ENCODE measurements at places on chromosomes 12 and 14. TPM values are rescaled to one million over a fixed set of nuclear protein-coding genes. Genes with fewer than 3 reads are reported as not detected.

Gene UBE2N
- 50.9 TPM for total RNA-seq

Gene LPAR5
- 1.0 TPM for total RNA-seq

Gene DAO
- 0.90 TPM for total RNA-seq

- H3K4me1 ChIP-seq = no peaks in the 10 kb centered on the region
- no peak overlapping the region for H3K27ac ChIP-seq
- H3K27me3 ChIP-seq = no peaks in the 10 kb centered on the region
- no peaks in the 10 kb centered on the region for H3K36me3 ChIP-seq
These were observed 321.5 kb downstream of the CACNA1C start for GRCh38 chr12:2374092-2374906.

DNA sequence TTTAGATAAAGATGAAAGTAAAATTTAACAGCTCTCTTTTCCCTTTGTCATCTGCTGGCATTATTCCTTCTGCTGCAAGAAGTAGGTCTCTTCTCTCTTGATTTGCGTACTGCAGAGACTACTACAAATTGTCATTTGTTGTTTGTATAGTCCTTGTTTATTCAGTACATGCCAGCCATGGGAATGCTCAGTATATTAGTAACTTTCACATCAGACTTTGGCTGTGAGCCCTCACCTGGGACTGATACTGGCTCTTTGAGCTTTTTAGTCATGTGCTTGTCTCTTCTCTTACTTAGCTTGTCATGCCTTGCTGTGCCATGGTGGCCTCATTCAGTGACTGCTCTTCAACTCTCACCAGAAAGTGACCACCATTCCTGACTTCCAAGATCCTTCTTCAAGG, 169.8 kb downstream of the PRKCH start:
- H3K36me3 ChIP-seq = no peaks in the 10 kb centered on the region
- no peak overlapping the region for H3K4me3 ChIP-seq
- peaks cover 18% of the 10 kb centered on the region for H3K4me1 ChIP-seq
- peak; percentile 24 for DNase-seq

- H3K4me1 ChIP-seq = no peaks in the 10 kb centered on the region
- no peak overlapping the region for H3K4me3 ChIP-seq
- H3K36me3 ChIP-seq = no peaks in the 10 kb centered on the region
- DNase-seq = no peak
- H3K27me3 ChIP-seq = no peaks in the 10 kb centered on the region
These were observed 630.2 kb upstream of the NOVA1 start for GRCh38 chr14:27228053-27228452.

GRCh38 chr12:96359328-96359727, 40.9 kb downstream of the CDK17 start:
- no peaks in the 10 kb centered on the region for H3K27me3 ChIP-seq
- no peak for DNase-seq
- peaks cover 4% of the 10 kb centered on the region for H3K4me1 ChIP-seq
- no peak overlapping the region for H3K27ac ChIP-seq
- no peaks in the 10 kb centered on the region for H3K36me3 ChIP-seq

- H3K27ac ChIP-seq = no peak overlapping the region
- no peaks in the 10 kb centered on the region for H3K36me3 ChIP-seq
- DNase-seq = no peak
- no peaks in the 10 kb centered on the region for H3K4me1 ChIP-seq
- no peak overlapping the region for H3K4me3 ChIP-seq
- H3K27me3 ChIP-seq = no peaks in the 10 kb centered on the region
These were observed 92.2 kb downstream of the GALNT9 start for GRCh38 chr12:132236930-132237771.

DNA sequence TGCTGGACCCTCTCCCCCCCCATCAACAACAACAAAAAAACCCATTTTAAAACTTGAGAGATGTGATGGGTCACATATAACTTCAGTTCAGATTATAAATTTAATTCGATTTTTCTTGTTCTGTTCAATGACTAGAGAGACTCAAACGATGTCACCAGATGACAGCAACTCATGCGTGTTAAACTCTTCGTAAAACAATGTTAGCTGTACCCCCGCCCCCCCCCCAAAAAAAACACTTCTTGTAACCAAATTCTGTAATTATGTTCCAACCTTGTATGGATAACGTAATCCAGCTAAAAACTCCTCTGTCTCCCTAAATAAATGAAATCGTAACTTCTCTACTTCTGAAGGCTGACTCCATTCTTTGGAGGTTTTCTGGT, 614 bp upstream of the NACA start:
- H3K4me1 ChIP-seq = peaks cover 30% of the 10 kb centered on the region
- peak overlapping the region; percentile 96 for H3K27ac ChIP-seq
- no peaks in the 10 kb centered on the region for H3K27me3 ChIP-seq
- no peaks in the 10 kb centered on the region for H3K36me3 ChIP-seq
- H3K4me3 ChIP-seq = peak overlapping the region; percentile 13

DNA sequence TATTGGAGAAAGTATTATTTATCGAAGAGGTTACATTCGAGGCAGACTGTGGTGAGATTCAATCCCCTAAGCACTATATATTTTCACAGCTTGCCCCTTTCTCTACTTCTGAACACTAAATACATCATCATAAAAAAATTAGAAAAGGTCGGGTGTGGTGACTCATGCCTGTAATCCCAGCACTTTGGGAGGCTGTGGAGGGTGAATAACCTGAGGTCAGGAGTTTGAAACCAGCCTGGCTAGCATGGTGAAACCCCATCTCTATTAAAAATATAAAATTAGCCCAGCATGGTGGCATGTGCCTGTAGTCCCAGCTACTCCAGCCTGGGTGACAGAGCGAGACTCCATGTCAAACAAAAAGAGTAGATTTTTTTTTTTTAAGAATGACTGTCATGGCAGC, 70.6 kb upstream of the MYF6 start:
- no peaks in the 10 kb centered on the region for H3K27me3 ChIP-seq
- no peak overlapping the region for H3K4me3 ChIP-seq
- no peak overlapping the region for H3K27ac ChIP-seq
- no peaks in the 10 kb centered on the region for H3K4me1 ChIP-seq
- H3K36me3 ChIP-seq = no peaks in the 10 kb centered on the region
- no peak for DNase-seq

All from hepatocyte (in vitro differentiated cells).